ENCODE measurements at places on chromosomes 12 and 14. TPM values are rescaled to one million over a fixed set of nuclear protein-coding genes. Genes with fewer than 3 reads are reported as not detected.

The SSTR1 gene
- total RNA-seq, result 0.19 TPM

The BCL7A gene
- 11.1 TPM for total RNA-seq

The IL26 gene
- not detected for total RNA-seq

The KLHL33 gene
- total RNA-seq, result 1.2 TPM

The MARCHF9 gene
- total RNA-seq, result 9.2 TPM

- DNase-seq, result no peak
- H3K4me1 ChIP-seq, result peaks cover 14% of the 10 kb centered on the region
- H3K27me3 ChIP-seq, result no peaks in the 10 kb centered on the region
- no peak overlapping the region for H3K4me3 ChIP-seq
- H3K36me3 ChIP-seq, result no peaks in the 10 kb centered on the region
Observed at GRCh38 chr12:105352052-105352451, 21.6 kb downstream of the C12orf75 start.

DNA sequence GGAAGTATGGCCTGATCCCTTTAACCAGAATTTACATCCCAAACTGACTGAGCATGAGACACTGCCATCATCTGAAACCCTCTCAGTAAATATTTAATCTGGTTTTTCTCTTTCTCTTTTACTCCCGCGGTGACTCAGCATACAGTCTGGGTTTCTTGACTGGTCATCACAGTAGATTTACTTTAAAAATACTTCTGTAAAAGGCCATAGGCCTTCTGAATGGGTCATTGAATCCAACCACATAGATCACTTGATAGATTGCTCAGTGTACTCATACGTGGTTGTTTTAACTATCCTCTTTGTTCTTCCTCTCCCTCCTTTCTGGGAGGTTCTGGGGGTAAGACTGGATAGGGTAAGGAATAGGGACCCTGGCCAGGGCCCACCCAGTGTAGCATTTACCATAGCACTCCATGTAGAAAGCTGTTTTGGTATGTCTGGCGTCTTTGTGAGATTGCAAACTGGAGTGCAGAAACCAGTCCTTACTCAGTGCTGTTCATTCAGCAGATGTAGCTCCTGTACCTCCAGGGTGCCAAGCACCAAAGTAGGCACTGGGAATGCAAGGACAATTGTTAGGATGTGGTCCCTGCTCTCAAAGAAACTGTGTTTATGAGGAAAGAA lies 165.7 kb downstream of the SRGAP1 start:
- H3K27me3 ChIP-seq, result no peaks in the 10 kb centered on the region
- no peak for DNase-seq
- H3K4me3 ChIP-seq, result no peak overlapping the region

GRCh38 chr14:99768381-99768780 lies 24.8 kb upstream of the EML1 start:
- no peaks in the 10 kb centered on the region for H3K36me3 ChIP-seq
- no peak overlapping the region for H3K27ac ChIP-seq
- no peaks in the 10 kb centered on the region for H3K4me1 ChIP-seq
- no peak overlapping the region for H3K4me3 ChIP-seq
- no peak for DNase-seq

GRCh38 chr14:76848879-76849278 lies 22.7 kb downstream of the LRRC74A start:
- no peaks in the 10 kb centered on the region for H3K27me3 ChIP-seq
- H3K4me1 ChIP-seq, result no peaks in the 10 kb centered on the region
- no peak overlapping the region for H3K4me3 ChIP-seq
- DNase-seq, result no peak
- no peaks in the 10 kb centered on the region for H3K36me3 ChIP-seq

- H3K4me1 ChIP-seq, result no peaks in the 10 kb centered on the region
- no peak overlapping the region for H3K27ac ChIP-seq
- H3K4me3 ChIP-seq, result no peak overlapping the region
- no peaks in the 10 kb centered on the region for H3K36me3 ChIP-seq
Observed at GRCh38 chr14:44428231-44428945, 78.7 kb downstream of the FSCB start.

DNA sequence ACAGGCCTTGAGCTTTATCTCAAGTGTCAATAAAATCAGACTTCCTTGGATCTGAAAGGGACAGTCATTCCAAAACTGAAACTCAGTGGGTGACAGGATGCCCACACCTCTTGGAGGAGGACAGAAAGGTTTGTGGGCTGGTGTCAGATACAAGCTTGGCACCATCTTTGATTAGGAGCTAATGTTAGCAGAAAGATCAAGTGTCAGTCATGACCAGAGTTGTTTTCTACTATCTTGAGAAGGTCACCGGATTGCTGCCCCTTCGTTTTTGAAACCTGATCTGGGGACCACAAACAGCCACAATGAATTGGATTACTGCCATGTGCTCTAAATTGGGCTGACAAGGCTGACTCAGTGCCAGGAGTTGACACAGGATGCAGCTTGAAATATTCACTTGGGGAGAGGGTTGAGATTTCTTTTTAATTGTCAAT lies 88.3 kb downstream of the OTOGL start:
- DNase-seq, result no peak
- H3K4me3 ChIP-seq, result no peak overlapping the region
- peak overlapping the region; percentile 78 for H3K27ac ChIP-seq
- no peaks in the 10 kb centered on the region for H3K27me3 ChIP-seq

Measured in testis (tissue), 5 donors.